Fibroblast of skin of right quadriceps (primary cell): ENCODE measurements at places on chromosomes 16 and 17.

- DNase-seq: no peak
Observed at GRCh38 chr17:73430848-73431247, 119.0 kb upstream of the CDC42EP4 start.

DNA sequence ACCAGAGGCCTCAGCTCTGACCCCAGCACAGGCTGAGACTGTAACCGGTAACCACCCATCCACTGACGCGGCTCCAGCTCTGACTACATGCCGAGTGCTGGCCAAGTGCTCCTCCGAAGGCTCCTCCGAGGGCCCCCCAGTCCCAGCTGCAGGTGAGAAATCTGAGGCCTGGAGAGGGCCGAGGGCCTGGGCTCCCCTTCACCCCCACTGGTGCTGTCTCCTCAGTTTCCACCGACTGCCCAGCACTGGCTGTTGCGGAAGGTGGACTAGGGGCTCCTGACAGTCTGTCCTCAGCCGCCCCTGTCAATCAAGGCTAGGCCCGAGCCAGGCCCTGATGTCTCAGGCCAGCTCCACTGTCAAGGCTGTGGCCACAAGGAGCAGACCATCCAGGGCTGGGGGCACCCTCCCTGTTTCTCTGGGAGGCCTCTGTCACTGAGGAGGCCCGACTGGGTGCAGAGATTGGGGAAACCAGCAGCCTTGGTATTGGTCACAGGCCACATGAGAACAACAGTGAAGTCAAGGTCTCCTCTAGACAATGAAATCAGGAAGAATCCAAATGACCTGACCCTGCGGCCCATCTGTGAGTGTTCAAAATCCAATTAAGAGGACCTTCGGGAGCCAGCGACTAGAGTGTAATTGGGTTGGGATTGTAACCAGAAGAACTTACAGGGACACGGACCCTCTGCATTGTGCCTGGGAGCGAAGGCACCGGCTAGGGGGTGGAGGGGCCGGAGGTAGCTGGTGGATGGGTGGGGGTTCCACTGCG is 5.1 kb downstream of the TMEM235 start:
- no peak for DNase-seq

DNA sequence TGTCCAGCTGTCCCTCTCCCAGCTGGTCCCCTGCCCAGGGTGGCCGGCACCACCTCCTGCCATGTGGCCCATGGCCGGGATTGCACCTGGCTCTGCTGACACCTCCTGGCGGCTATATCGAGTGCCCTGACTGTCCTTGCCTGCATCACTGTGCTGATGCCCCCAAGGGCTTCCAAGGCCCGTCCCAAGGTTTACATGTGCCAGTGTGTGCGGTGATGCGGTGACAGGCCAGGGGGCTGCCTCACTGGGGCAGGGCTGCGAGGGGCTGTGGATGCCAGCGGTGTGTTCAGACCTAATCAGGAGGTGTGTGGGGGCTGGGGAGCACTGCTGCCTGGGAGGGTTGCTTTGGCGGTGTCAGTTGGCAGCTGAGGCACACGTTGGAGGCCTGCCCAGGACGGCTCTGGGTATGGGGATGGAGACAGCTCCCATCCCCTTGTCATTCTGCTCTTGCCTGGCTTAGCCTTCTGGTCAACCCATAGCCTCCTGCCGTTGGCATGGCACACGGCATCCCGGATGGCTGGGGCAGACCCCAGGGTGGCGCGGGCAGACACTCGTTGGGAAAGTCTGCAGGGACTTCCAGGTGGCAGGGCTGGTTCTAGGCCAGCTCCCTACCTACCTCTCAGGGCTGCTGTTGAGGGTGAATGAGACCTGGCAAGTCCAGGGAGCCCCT is 5.5 kb downstream of the MAP2K3 start:
- DNase-seq: no peak

DNA sequence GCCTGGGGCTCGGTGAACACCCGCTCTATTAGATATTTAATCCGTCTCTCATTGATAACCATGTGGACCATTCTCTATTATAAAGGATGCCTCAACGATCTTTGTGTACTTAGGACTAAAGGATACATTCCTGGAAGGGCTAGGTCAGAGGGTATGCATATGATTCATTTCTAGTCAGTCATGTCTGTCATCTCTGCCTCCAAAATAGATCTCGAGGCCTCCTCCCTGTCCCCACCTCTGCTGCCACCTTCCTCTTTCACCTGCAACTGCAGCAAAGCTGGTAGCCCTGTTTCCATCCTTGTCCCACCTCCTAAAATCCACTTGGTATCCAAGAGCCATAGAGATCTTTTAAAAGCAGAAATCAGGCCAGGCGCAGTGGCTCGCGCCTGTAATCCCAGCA is 121.5 kb downstream of the KATNIP start:
- DNase-seq: no peak

GRCh38 chr17:3665834-3666233 is 2.5 kb downstream of the TAX1BP3 start:
- DNase-seq: no peak

- DNase-seq: no peak
Observed at GRCh38 chr17:43562679-43563599, 16.8 kb upstream of the ETV4 start.

GRCh38 chr17:63039899-63040602 is 74.0 kb downstream of the TANC2 start:
- peak; percentile 54 for DNase-seq

- peak; percentile 33 for DNase-seq
Observed at GRCh38 chr17:6713130-6713917, at the start of gene SLC13A5. SLC13A5 (minus strand) TSS chr17:6713369; CDS start chr17:6713333, 36 bp downstream.
